D721Med (cell line): ENCODE measurements at places on chromosomes 2 and 18.

DNA sequence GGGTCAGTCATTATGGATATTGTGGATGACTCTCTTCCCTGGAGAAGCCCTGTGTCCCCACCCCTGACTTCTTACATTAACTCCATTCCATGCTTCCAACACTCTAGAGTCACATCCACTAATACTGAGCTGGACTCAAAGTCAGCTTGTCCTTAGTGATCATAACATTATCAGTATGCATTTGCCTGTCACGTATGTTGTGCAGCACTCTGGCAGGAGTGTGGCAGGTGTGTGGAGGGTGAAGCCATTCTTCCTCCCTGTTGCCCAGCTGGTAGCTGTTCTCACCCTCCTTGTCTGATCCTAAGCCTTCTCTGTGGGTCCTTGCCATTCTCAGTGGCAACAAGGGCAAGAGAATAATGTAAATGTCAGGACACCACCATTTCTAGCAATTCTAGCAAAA lies 334.1 kb upstream of the RAB6C start:
- no peak for DNase-seq

- no peak for DNase-seq
Observed at GRCh38 chr2:203583701-203584100, 48.6 kb upstream of the RAPH1 start.

DNA sequence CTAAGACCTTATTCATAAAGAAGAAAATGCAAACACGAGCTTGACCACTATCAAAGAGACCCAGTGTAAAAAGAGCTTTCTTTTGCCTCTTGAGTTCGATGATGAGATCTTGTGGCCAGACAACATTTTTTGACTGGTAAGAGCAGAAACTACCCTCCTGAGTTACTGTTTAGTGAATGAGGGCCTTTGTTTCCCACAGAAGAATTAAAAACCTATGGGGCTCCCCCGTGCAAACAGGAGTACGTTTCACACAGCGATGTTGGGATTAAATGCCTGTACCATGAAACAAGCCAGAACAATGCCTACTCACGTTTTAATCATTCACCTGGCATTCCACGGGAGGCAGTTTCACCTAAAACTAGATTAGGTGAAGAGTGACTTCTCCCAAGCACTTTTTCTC lies 36.0 kb downstream of the MYCN start:
- no peak for DNase-seq

GRCh38 chr2:219911541-219911940 lies 284.1 kb downstream of the SLC4A3 start:
- DNase-seq: no peak

DNA sequence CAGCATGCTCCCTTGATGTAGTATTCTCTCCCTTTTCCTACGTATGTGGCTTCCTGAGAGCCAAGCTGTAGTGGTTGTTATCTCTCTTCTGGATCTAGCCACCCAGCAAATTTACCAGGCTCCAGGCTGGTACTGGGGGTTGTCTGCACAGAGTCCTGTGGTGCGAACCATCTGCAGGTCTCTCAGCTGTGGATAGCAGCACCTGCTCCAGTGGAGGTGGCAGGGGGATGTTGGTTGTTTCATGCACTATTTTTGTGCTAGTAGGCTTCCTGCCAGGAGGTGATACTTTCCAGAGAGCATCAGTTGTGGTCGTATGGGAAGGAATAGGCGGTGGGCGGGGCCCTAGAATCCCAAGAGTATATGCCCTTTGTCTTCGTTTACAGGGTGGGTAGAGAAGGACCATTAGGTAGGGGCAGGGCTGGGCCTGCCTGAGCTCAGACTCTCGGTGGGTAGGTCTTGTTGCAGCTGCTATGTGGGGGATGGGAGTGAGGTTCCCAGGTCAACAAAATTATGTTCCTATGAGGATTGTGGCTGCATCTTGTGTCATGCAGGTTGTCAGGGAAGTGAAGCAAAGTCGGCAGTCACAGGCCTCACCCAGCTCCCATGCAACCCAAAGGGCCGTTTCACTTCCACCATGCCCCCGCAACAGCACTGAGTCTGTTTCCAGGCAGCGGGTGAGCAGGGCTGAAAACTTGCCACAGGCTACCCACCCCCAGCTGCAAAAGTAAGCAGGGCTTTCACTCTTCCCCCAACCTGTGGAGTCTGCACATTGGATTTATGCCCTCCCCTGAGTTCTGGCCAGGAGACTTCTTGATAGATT lies 1139.5 kb downstream of the BCL11A start:
- DNase-seq: no peak

DNA sequence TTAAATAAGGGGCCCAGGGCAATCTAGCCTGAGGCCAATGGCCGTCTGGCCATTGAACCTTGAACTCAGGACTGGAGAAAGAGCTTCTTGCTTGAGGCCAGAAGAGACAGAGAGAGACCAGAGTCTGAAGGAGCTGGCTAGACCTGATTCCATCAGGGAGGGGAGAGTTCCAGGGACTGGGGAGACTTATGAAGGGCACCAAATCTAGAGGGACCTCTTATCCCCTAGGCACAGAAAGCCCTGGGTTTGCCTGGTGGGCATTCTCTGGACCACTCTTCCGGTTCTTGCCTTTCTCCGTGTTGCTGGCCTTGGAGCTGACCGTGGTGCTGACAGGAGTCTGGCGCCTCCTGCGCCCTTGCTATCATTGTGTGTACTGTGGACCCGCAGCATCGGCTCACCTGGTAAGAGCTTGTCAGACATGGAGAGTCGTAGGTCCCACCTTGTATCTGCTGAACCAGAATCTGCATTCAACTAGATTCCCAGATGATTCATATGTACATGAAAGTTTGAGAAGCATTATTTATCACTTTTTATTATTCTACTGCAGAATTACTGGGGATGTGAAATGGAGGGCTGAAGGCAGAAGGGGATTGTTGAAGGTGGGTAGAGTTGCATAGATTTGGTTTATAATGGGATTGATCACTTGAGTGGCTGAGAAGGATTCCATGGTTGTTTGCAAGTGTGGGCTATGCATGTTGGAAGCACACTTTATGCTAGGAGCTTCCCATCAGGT lies 4.3 kb upstream of the TRPM8 start:
- DNase-seq: no peak

DNA sequence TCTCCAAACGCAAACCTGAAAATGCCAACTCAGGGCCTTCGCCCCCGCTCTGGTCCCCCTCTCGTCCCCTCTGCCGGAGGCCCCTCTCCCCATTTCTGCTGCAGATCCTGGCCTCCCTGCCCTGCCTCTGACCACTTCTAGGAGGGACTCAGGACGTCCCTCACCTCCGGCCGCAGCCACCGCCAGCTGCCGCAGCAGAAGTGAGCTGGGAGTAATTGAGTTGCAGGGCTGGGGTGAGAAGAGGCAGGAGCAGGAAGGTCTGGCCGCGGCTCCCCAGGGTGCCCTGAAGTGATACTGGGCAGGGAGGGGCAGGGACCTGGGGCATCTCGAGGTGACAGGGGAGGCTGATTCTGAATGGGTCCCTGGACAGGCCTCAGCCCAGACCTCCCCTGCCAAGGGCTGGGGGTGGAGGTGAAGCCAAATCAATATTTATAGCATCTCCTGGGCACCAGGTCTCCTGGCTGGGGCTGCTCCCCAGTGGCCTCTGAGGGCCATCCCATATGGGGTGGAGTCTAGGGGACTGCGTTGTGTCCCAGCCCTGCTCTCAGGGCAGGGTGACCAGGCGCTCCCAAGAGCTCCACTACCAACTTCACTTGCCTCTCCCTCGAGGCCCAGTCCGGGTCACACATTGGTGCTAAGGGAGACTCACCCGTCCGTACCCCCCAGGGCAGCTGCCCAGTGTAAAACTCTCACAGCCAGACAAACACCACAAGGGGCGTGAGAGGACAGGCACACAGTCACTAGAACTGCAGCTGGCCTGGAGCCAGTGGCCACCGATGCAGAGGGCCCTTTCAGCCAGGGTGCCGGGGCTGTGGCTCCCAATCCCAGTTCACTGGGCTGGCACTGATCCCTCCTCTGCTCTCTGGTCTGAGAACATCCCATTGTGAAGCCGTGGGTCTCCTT lies 33.0 kb downstream of the KCNIP3 start:
- DNase-seq: no peak

GRCh38 chr2:196290136-196290535 lies 118.8 kb upstream of the STK17B start:
- DNase-seq: no peak

DNA sequence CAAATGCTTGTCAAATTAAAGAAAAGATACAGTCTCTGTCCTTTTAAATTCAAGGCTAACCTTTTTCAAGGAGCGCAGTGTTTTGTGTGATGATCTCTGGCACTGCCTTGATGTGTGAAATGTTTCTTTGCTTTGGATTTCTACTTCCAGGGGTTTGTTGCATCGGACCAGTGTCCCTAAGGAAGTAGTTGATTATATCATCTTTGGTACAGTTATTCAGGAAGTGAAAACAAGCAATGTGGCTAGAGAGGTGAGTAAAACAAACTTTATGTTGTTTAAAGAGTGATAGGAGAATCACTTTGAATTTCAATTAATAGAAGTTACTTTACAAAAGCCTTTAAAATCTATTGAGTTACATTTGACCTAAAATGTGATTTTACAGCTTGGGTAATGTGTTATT lies 28.8 kb downstream of the HADHB start:
- no peak for DNase-seq

DNA sequence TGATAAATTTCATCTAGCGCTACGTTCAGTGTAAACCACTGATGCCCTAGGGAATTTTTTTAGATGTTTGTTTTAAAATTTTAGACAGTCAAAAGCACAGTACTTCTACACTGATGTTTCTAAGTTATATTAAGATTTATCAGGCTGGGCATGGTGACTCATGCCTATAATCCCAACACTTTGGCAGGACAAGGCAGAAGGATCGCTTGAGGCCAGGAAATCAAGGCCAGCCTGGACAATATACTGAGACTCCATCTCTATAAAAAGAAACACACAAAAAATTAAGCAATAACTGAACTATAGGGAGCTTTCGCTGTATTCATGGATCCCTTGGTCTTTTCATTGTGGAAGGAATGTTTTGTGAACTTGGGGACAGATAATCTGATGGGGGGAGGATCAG lies 50.6 kb upstream of the MAPRE2 start:
- DNase-seq: no peak

- peak; percentile 40 for DNase-seq
Observed at GRCh38 chr2:69012310-69013141, 453 bp upstream of the ANTXR1 start.

GRCh38 chr2:222142027-222142426 lies 156.8 kb downstream of the PAX3 start:
- no peak for DNase-seq

GRCh38 chr2:175030380-175031271 lies 25.4 kb upstream of the CHN1 start:
- no peak for DNase-seq

DNA sequence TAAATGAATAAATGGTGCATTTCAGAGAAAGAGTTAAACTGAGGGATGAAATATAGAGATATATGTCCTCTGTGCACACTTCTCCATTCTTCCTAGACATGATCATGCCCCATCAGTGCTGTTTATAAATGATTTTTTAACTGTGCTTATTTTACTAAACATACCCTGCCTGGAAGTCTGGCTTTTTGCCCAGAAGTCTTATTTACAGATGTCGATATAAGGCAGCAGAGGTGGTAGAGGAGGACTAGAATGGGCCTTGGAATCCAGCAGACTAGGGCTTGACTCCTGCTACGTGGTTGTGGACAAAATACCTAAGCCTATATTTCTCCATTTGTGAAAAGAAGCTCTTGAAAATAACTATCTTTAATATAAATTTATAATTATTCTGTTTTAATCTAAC lies 355.5 kb downstream of the RAD51AP2 start:
- DNase-seq: no peak

DNA sequence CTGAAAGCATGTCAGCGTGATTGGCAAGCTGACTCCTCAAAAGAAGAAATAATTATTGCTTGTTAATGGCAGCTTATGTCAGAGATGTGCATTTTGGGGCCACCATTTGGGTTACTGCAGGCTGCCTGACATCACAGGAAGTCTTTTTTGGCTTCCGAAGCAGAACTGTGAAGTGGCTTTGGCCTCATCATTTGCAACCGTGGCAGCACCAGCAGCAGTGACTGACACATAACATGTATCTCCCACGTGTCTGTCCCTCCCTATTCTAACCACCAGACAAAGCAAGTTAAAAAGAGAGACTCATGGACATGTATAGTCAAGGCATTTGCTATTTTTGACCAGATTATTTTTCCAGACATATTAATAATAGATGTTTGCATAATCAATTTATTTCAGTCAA lies 488.7 kb upstream of the ACVR2A start:
- DNase-seq: no peak

- no peak for DNase-seq
Observed at GRCh38 chr2:26112201-26112600, 60.7 kb upstream of the GAREM2 start.

DNA sequence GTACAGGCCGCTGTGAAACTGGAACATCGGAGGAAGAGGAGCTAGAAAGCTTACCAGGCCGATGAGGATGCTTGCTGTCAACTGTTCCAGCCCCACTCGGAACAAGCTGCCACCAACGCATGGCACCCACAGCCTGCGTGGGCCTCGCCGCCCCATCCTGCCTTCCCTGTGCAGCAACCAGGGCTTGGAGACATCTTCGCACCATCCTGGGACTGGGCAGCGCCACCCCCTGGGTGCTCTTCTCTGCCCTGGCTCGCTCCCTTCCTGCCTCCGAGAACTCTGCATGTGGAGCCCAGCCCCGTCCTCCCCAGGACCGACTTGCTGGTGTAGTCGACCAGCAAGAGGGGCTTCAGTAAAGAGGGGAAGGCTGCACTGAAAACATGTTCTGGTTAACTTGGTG lies 10.8 kb downstream of the TMEM18 start:
- DNase-seq: no peak

GRCh38 chr2:70891572-70892357 lies 43.9 kb upstream of the ATP6V1B1 start:
- no peak for DNase-seq

GRCh38 chr18:295756-296490 lies 28.1 kb upstream of the THOC1 start:
- no peak for DNase-seq

DNA sequence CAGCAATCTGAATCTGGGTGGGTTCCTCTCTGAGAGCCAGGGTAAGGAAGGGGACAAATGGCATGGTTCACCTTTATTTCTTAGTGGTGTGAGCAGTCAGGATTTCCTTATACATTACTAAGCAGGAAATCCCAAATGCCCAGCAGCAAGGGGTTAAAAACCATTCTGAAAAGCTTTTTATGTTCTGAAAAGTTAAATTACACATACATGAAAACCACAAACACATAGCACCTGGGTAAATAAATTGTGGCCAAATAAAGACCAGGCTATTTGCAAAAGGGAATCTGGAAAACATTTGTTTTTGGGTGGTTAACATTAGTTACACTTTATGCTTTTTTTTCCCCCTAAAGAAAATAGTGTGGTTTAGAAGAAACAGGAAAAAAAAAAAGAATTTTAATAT lies 156.1 kb downstream of the AGPS start:
- no peak for DNase-seq

- no peak for DNase-seq
Observed at GRCh38 chr18:73381699-73382036, 513.9 kb upstream of the NETO1 start.

GRCh38 chr18:9827793-9828505 lies 57.8 kb upstream of the TXNDC2 start:
- no peak for DNase-seq

DNA sequence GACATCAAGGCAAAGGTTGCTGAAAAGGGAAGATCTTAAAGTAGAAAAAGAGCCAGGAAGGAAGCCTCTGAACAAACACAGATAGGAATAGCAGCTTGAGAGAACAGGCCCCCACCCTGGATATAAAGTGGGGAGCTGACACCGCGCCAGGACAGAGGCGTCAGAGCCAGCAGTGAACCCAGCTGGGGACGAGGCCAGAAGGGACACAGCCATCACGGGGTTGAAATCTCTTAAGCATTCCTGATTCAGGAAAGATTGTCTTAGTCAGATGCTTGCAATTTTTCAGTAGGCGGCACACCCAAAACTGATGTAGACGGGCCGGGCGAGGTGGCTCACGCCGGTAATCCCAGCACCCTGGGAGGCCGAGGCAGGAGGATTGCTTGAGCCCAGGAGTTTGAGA lies 93.8 kb upstream of the PHLPP1 start:
- no peak for DNase-seq
